ENCODE measurements at places on chromosomes 6 and 20.

DNA sequence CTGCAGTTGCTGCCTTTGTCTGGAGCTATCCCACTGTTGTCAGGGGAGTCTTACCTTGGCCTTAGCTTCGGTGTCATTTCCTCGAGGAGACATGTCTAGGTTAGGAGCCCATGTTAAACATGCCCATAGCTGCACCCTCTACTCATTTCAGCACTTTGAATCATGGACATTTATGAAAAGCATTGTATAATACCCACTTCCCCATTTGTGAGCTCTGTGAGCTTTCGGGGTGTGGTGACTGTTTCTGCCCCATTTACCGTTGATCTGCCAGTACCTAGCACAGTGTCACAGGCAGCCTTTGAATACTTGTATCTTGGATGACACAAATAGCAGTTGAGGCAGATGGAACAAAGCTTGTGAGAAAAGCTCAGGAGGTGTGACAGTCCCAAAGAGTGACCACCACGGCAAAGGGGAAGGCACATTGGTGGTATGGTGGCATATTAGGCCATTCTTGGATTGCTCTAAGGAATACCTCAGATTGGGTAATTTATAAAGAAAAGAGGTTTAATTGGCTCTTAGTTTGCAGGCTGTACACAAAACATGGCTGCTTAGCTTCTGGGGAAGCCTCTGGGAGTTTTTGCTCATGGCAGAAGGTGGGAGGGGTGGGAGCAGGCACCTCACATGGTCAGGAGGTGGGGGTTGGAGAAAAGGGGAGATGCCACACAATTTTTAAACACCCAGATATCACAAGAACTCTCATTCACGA is 42.0 kb downstream of the JARID2 start:
- no peak for DNase-seq

- no peak for DNase-seq
These were observed 55.4 kb downstream of the RAB44 start for GRCh38 chr6:36752886-36753506.

DNA sequence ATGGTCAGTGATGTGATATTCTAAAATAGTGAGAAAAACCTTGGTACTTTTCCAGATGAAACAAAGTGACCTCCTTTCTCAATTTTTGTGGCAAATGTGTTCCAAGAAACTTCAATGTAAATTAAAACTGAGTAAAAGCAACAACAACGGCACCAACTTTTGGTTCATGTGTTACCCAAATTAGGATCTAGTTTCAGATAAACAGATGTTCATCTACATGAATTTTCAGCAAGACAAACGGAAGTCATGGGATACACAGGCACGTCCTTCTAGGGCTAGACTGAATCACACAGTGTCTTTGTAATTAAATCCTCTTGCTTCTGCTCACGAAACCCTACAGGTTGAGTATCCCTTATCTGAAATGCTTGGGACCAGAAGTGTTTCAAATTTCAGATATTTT is 915.2 kb downstream of the TFAP2A start:
- DNase-seq: no peak

DNA sequence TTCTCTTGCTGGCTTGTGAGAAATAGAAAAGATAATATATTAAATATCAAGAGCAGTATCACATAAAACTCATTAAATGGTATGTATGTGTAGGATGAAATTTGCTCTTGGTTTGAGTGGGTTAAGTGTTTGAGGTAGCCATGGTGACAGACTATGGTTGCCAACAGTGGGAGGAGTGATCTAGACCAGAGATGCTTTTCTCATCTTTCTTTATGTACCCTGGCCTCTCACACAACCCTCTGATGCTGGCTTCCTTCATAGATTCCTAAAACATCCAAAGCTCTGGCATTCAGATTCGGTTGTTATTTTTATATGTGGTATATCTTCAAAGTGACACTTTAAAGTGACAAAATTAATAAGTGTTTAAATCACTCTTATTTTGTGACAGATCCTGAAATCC is 9.0 kb upstream of the MLIP start:
- DNase-seq: no peak

GRCh38 chr6:167568407-167569024 is 243.6 kb downstream of the TTLL2 start:
- DNase-seq: no peak

DNA sequence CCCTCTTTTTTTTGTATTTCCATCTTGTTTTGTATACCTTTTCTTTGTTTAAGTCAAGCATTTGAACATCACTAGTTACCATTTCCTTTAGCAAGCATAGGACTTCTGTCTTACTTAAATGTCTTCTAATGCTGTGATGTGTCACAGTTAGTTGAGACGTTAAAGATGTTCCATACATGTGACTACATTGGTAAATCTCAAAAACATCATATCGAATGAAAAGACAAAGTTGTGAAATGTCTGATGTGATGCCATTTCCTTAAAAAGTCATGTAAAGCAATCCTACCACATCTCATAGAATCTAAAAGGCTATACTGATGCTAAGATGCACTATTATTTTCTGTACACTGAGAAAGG is 26.8 kb downstream of the SLC16A10 start:
- no peak for DNase-seq

DNA sequence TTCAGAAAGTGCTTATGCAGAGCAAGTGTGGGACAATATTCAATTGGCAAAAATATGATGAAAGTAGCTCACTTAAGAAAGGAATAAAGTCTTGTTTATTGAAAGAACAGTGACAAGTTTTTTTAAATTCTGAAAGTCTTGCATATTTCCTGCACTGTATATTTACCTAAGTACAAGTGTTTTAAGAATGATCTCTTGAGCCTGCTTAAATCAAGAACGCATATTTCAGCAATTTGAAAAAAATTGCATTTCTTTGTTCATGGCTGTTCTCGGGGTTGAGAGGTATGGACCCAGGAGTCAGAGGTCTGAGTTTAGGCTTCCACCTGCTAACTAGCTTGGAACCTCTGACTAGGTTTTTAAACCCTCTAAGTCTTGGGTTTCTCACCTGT is 27.4 kb downstream of the SLC22A3 start:
- no peak for DNase-seq

DNA sequence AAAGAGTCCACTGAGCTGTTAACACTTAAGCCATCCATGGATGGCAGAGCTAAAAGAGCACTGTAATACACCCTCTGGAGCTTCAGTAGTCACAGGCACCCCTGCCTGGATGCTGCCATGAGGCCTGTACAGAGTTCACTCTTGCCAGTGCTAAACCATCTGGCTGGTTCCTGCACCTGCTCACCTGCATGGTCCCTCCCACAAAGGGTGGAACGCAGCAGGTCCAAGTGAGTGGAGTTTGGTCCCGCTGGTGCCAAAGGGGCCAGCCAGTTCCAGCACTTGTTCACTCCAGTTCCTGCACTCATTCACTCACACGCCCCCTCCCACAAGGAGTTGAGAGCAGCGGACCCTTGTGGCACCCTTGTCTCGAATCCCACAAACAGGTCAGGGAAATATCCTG is 503.5 kb downstream of the HACE1 start:
- DNase-seq: no peak

DNA sequence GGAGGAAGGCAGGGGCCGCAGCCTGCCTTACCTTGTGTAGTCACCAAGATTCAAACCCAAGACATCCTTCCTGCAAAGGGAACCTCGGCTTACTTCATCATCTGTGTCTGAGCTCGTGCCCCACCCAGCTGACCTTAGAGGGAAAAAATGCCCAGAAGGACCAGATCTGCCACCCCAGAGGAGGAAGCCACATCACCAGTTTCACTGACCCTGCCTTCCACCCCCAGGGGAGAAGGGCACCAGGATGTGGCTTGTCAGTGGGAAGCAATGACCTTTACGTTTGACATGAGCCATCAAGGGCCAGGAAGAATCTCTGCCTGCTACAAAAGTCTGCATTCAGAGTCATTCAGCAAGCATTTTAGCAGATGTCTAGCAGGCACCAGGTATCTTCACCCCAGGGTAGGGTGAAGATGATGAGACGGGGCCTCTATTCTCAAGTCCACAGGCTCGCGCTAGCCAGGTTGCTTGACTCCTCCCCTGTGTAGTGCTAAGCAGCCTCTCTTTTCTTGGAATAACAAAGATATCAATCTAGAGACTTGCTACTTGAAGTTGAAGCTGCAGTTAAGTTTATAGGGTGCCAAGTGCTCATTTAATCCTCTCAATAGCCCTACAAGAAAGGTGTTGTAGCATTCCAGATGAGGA is 28.1 kb downstream of the HM13 start:
- DNase-seq: no peak

DNA sequence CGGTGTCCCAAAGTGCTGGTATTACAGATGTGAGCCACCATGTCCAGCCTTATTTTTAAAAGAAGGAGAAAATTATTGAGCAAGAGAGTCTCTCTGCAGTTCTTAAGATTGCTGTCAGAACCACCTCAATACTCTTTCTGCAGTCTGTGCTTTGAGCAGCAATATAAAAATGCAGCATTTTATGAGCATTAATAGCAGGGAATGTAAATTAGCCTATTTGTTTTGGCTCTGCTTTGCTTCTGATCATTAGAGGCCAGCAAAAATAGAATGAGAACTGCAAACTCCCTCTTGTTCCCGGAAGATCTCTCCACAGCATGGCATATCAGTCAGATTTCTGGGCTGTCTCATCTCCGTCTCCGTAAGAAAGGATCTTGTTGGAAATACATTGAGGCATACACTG is 35.8 kb downstream of the C6orf15 start:
- DNase-seq: no peak

GRCh38 chr20:43974695-43975094 is 60.0 kb downstream of the TOX2 start:
- no peak for DNase-seq

DNA sequence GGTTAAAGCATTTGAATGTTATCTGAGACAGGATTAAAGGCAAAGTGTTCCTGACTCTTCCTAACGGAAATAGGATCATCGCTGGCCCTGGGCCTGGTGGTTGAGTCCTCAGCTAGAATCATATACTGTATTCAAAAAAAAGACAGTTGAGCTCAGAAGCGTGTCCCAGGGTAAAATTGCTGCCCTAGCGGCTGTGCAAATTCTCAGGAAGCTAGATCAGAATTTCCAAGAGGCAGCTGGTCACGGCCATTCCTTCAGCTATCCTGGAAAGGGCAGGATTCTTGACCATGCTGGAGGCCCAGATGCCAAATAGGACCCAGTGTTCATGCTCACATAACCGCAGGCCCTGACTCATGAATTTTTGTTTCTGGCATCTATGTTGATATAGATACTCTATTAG is 67.4 kb downstream of the STMND1 start:
- no peak for DNase-seq

DNA sequence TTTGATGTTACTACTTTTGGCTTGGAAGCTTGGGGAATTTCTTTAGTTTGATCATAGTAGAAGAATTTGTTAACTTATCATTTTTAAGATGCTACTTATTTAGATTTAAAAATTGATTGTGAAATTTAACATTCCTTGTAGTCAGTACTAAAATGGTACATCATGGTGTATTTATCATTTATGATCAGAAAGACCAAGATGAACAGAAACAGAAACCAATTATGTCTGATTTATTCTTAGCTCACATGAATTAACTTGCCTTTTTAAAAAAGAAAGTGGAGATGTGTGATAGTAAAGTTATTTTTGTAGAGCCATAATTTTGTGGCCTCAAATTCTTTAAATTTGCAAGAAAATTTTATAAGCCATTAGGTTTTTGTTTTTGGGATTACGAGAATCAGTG is 77.6 kb downstream of the LIN28B start:
- no peak for DNase-seq

- no peak for DNase-seq
These were observed 252.9 kb upstream of the RUNX2 start for GRCh38 chr6:45075246-45075645.

- no peak for DNase-seq
These were observed 3.4 kb downstream of the KLC4 start for GRCh38 chr6:43062818-43063217.

DNA sequence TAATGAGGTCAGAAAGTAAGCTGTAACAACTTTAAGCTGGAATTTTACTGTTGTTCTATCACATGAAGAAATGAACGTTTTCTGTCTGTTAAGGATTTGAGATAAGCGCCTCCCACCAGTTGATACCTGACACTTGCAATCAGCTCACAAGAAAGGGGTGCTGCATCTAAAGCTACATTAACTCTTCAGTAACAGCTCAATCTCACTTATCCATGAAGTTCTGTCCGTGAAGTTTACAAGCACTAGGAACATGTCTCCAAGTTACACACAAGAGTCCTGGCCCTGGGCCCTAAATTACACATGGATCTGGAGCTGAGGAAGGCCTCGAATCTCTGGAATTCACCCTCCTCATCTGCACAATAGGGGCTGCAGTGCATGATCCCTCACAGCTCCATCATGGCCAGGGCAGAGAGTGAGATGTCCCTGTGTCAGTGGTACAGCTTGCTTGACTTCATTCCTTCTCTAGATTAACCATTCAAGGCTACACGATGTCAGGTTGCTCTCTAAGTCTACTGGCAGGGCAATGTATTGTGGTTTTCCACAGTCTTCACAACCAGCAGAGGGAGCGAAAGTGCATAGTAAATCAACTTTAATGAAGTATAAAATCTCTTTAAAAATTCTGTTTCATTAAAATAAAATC is 182.4 kb upstream of the MCHR2 start:
- no peak for DNase-seq

DNA sequence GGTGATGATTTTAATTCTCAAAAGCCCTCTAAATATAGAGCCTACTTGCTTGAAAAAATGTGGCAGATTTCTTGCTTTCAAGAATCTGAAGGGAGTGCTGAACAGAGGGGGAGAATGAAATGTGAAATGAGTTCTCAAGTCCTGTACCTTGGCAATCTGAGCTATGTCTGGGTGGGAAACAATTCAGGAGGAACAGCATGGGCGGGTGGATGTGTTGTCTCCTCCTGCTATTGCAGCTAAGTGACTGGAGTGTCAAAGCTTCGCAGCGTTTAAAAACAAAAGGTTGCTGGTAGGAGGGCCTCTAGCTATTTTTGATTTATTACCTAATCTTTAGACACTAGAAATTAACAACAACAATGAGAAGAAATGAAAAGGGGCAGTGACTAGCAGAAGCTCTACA is 102.5 kb upstream of the ARG1 start:
- DNase-seq: no peak

DNA sequence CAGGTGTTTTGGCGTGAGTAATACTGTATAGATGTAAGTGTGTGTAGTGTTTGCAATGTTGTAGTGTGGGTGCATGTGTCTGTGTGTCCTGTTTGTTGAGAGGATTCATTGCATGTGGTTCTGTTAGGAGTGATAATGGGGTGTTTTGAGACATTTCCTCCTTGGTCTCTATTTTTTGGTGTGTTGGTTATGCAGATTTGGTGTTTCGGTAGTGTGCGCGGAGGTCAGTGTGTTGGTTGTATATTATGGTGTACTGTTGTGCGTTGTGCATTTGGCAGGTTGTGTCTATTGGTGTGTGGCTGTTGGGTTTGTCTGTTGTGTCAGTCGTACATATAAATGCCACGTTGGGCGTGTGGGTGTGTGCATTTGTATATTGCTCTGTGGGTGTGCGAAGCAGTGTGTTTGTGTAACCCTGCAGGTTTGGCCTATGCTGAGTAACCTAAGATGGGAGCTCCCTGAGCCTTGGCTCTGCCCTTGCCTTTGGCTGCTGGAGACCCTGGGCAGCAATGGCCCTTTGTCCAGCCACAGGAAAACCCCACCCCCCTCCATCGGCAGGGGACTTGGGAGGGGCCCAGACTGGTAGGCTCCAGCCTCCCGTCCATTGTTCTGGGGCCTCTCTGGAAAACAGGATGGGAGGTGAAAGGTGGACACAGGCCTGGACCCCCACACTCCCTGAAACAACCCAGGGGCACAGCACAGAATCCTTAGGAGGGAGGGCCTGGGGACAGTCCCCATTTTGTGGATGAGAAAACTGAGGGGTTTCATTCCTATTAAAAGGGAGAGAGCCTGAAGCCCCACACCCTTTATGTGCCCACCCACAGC is 10.3 kb upstream of the ID1 start:
- no peak for DNase-seq

All from NCI-H2171 treated with DMSO at 0.1 percent for 48 hours (cell line).